ENCODE measurements at places on chromosomes 7 and 10.

DNA sequence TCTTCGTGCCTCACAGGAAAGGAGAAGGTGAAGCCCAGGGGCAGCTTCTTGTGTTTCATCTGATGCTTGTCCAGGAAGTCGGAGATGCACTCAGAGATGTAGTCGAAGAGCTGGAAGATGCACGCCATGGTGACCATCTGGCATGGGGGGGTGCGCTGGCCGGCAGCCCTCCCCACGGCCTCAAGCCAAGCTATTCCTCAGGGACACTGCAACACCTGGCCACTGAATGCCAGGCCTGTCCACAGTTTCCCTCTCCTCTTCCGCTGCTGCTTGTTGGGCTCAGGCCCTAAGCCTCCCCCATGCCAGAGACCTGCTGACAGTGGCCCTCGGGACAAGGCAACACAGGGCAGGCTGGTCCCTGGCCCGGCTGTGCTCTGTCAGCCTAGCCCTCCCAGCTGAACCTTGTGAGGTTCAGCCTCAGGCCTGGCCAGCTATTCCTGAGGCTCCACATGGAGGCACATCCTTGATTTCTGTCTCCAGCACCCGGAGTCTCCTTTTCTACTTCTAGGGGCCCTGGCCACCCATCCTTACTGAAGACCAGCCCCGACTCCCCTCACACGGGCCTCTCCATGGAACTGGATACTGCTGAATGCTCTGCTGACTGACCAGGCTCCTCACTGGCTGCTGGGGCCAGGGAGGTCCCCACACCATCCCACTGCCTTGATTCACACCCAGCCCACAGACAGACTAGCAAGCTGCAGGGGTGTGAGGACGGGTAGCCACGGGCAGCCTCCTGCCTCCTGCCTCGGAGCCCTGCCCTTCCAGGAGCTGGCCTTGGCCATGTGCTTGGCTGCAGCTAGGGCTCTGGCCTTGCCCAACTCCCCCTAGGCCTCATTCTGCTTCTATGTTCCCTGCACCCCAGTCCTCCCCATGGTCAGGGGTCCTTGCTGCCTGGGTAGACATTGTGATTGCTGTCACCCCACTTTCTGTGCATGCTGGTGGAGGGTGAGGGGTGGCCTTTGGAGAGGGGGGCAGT is 10.1 kb upstream of the MYL7 start:
- no peak for DNase-seq

DNA sequence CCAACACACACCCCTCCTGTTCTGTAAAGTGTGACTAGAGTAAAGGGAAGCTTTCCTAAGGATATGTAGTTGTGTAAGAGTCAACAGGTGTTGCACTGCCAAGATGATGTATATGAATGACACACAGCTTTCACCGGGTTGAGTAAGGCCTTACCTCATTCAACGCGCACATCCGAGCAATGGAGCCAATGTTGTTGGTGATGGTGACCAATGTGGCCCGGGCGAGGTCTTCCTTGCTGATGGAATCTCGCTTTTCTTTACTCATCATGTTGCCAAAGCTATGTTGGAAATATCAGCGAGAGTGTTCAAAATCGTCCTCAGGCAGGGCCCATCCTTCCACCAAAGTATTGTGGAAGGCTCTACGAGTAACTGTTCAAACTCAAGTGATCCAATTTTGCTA is 52.0 kb downstream of the PANK1 start:
- no peak for DNase-seq

- DNase-seq, result no peak
These were observed 60.8 kb downstream of the PHTF2 start for GRCh38 chr7:77859343-77859742.

DNA sequence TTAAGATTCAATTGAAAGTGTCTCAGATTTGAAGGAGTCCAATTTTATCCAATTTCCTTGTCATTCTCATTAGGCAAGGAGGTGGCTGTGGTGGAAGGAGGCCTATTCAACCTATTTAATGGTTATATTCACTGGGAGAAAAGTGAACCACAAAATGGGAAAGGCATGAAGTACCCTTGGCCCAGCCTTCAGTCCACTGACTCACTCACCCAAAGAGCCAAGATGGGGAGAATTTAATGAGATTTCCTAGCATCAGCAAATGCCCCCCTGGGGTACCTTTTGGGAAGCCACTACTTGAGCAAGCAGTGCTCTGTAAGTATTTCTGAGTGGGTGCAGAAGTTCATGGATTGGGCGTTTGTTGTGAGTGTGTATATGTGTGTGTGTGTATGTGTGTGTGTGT is 144.1 kb downstream of the NRP1 start:
- no peak for DNase-seq

DNA sequence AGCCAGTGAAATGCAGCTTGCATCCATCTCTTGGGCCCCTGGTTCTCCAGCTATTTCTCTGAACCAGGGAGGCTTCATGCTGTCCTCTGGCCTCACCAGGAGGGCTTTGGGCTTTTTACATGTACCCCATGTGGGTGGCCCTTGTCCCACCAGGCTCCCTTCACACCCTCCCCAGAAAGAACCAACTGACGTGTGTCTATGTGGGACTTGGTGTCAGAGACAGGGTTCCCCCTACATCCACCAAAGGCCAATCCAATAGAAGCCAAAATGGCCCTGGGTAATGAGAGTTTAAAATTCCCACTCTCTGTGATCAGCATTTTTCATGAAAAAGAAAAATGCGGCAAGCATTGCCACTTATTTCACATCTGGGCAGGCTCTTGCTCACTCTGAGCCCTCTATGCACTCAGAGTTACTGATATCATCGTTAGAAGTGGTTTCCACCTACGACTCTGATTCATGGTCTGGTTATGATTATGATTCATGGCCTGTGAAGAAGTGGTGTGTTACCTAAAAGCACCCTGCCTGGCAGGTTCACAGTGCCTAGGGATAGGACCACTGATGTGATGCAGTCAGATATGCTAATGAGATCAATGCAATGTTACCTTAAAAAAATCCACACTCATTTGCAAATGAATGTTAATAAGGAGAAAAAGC is 133.5 kb downstream of the BUB3 start:
- no peak for DNase-seq

All from NCI-H510A treated with DMSO at 0.1 percent for 48 hours (cell line).